NCI-H187 treated with DMSO at 0.1 percent for 48 hours (cell line): ENCODE measurements at places on chromosomes 13 and 19.

GRCh38 chr13:60509601-60510386, 112.8 kb downstream of the TDRD3 start:
- DNase-seq = no peak

DNA sequence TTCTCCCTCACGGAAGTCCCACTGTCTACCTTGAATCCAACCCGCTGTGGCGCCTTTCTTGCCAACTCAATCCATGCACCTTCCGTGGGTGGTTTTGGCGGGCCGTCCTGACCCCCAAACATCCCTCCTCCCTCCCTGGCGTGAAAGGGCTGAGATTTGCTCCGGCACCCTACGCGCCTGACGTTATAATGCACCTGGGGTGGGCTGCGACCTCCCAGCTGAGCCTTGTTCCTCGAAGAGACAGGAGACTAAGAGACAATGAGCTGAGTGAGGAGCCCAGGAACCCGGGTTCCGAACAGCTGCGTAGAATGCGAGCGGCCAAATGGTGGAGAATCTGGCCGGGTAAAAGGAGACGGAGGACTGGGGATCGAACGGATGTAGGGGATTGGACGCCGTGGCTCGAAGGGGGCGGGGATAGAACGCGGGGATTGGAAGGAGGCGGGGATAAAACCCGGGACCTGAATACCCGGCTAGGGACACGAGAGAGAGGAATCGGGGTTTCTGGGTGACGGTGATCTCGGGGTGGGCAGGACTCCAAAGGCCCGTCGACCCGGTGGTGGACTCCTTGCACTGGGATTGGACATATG, at the start of gene CPT1C:
CPT1C (plus strand) TSS at position 461 of the 587 bp plus-strand sequence. CDS start 1,137 bp downstream, outside the sequence.
- peak; percentile 97 for DNase-seq

GRCh38 chr13:20270163-20270865, 38.2 kb upstream of the GJB6 start:
- DNase-seq = no peak

GRCh38 chr19:33306191-33306590, 3.9 kb upstream of the CEBPA start:
- DNase-seq = no peak

DNA sequence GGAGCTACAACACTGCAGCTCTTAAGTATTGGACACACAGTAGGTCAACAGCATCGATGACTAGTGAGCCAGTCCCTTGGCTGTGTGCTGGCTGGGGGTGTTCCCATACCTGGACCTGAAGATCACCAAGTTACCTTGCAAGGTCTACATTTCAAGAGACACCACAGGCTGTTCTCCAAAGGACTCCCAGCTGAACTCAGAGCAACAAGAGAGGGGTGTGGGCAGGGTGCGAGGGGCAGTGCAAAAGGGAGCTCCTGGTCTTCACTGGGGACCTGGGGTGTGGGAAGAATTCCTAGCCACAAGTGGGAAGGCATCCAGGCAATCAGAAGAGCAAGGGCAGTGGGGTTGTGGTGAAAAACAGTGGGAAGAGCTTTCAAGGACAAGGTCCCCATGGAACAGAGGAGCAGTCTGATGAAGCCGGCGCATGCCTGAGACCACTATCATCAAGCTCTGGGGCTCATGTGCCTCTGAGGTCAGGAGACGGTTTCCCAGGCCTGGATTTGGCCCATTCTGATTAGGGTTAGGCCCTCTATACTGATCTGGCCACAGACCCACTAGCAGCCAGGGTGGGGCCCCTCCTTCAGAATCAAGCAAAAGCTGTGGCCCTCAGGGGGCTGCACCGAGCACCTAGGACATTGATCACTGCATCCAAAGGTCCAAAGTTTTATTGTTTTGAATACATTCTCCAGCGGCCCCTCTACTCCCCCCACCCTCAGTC, 4.7 kb upstream of the GSK3A start:
- no peak for DNase-seq

DNA sequence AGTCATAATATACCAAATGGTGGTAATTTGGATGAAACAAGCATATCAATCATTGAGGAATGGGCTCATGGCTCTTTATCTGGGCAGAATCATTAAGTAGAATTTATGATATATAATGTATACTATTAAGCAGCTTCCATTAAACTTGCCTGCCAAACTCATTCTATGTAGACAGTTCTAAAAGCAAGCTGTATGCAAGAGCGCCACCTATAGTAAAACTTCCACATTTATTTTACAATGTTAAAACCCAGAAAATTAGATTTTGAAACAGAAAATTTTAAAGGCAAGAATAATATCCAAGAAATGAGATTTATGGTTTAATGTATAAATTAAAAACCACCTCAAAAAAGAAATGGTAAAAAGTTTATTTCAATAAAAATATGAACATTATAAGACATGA, 161.5 kb downstream of the MZT1 start:
- peak; percentile 11 for DNase-seq

GRCh38 chr19:58558066-58558622, at the start of gene UBE2M:
UBE2M (minus strand) TSS chr19:58558611; CDS start chr19:58558381, 230 bp downstream.
- no peak for DNase-seq

- no peak for DNase-seq
Observed at GRCh38 chr13:45447050-45447661, 17.6 kb upstream of the COG3 start.

- DNase-seq = no peak
Observed at GRCh38 chr13:78655906-78656305, 3.0 kb downstream of the OBI1 start.

GRCh38 chr13:50393628-50394027, 378.4 kb downstream of the KCNRG start:
- DNase-seq = no peak

DNA sequence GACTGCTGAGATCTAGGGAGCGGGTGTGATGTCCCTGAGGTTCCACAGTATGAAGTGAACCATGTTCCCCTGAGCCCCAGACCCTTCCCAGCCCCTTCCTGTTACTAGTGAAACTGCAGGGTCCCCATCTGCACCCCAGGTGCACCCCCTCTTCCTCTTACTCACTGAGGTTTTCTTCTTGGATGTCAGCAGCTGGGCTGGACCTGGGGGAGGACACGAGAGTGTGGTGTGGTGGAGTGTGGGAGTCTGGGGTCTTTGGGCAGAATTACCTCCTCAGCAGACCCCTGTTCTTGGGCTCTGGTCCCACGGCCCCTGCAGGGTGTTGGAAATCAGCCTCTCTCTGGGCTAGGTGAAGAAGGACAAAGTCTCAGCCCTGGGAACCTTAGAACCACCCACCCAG, 3.3 kb upstream of the LILRA6 start:
- DNase-seq = no peak

- no peak for DNase-seq
Observed at GRCh38 chr13:109160357-109160756, 530.9 kb downstream of the MYO16 start.

DNA sequence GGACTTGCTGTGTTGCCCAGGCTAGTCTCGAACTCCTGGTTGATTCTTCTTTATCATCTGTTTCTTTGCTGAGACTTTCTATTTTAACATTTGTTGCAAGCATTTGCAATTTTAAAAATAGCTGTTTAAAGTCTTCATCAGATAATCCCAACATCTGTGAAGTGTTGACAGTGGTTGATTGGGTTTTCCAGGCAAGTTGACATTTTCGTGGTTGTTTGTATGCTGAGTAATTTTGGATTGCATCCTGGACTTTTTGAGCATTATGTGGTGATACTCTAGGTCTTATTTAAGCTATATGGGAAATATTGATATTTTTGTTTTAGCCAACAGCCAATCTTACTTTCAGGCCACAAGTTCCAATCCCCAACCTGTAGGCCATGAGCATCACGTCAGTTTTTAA, 25.1 kb downstream of the AP1M1 start:
- no peak for DNase-seq

DNA sequence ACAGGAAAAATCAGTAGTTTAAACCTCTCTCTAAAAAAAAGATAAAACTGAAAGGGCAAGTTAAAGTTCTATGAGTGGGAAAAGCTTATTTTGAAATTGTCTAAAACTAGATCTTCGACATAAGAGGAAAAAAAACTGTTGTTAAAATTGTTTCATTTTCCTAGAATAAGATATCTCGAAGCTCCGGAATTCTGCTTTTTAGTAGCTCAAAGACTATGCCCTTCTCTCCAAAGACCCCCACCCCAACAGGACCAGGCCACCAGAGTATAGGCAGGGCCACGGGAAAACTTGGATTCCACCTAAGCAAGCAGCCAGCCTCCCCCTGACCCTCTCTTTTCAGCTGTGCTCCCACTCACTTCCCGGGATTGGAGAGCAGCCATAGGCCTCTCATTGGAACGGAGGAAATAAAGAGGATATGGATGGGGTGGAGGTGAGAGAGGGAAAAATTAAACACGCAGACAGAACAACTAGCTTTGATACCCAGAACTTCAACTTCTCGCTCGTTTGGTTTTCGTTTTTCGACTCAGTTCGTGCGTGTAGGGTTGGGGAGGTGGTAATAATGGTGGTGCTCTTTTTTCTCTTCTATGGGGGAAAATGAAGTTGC, 3.0 kb downstream of the POU4F1 start:
- no peak for DNase-seq

GRCh38 chr13:42333613-42334328, 61.8 kb downstream of the AKAP11 start:
- no peak for DNase-seq

- DNase-seq = no peak
Observed at GRCh38 chr19:2719920-2720776, 1.0 kb downstream of the DIRAS1 start.

GRCh38 chr19:46596008-46596407, 5.1 kb upstream of the CALM3 start:
- DNase-seq = no peak

DNA sequence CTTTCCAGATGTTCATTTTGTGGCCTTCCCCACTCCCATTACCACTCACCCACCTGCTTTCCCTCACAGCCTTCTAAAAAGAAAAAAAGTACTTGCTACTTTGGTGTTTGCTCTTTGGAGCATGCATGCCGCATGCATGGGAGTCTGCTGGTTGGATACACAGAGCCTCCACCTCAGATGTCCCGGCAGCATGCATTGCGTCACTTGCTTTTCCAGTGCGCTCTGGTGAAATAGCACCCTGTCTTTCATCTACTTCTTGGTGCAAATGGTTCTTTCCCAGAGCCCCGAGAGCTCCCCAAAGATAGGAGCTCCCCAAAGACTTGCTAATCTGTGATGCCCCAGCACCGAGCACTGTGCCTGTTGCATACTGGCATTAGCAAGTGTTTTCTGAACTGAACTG, 333.2 kb upstream of the ZNF507 start:
- no peak for DNase-seq

DNA sequence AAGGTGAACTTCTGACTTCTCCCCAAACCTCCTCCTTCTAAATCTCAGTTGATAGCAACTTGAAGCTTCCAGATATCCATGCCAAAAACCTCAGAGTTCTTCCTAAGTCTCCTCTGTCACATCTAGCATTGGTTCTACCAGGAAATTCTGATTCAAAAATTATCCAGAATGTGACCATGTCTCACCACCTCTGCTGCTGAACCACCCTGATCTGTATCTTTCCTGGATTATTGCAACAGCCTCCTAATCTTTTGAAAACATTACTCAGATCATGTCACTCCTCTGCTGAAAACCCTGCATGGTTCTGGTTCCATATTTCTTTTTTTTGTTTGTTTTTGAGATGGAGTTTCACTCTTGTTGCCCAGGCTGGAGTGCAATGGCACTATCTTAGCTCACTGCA, 78.7 kb upstream of the TNFSF11 start:
- no peak for DNase-seq

DNA sequence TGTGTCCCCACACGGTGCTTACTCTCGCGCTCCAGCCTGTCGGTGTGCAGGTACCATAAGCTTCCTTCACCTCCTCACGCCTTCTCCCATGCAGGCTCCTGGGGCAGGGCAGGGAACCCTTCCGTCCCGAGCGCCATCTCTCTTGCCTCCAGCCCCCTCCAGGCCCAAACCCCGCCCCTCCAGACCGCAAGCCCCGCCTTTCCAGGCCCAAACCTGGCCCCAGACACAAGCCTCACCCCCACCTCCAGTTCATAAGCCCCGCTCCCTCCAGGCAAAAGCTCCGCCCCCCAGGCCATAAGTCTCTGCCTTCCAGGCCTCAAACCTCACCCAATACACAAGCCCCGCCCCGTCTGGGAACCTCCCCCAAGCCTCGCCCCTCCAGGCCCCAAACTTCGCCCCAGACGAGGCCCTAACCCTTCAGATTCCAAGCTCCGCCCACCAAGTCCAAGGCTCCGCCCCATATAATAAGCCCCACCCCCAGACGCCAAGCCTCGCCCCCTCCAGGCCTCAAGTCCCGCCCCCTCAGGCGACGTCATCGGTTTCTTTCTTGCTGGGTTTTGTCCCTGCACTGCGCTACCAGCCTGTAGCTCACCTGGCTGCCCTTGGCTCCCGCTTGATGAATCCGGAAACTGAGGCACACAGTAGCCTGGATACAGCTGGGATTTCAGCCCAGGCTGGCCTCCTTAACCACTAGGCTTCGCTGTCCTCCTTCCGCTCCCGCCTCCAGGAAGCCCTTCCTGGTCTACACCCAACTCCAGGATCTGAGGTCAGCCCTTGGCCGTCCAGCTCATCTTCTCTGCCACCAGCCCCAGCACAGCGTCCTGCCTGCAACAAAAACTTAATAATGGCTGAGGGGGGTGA, 16.1 kb downstream of the MKNK2 start:
- no peak for DNase-seq

DNA sequence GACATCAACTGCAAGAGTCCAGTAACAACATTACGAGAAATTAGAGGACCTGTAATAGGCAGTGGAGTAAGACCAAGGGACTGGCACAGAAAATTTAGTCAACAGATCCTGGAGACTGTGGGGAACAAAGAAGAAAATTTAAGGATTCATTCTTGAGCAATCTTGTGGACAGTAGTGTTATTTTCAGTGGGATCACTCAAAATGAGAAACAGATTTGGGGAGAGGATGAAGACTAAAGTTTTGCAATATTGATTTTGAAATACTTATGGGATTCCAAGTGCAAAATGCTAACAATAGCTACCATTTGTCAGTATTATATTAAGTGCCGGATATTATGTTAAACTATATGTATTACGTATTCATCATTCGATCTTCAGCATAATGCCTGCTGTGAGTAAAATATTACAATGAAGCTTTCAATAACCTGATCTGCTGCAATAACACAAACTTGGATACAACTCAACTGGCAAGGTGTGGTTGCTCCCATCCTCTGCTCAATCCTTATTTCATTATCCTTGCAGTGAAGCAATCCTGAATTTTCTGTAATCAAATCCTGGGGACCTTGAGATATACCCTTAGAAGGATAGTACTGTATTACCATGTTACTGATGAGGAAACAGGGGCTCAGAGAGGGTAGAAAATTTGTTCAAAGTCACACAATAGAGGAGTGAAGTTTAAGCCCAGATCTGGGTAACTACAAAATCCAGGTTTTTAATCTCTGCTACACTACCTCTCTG, 84.2 kb downstream of the SACS start:
- DNase-seq = no peak

- no peak for DNase-seq
Observed at GRCh38 chr19:40279120-40279551, 6.0 kb downstream of the AKT2 start.

GRCh38 chr13:101146101-101146898, 270.0 kb downstream of the NALCN start:
- DNase-seq = no peak

GRCh38 chr19:19749908-19750841, 17.3 kb upstream of the ZNF14 start:
- DNase-seq = no peak

- DNase-seq = no peak
Observed at GRCh38 chr13:26012995-26013394, 38.8 kb downstream of the SHISA2 start.

- no peak for DNase-seq
Observed at GRCh38 chr19:29658221-29658991, 6.9 kb upstream of the PLEKHF1 start.

GRCh38 chr13:62176051-62176450, 760.4 kb upstream of the PCDH20 start:
- no peak for DNase-seq
